Sigmoid colon (tissue), 7 donors: ENCODE measurements at places on chromosomes 3 and 15. TPM values are rescaled to one million over a fixed set of nuclear protein-coding genes. Genes with fewer than 3 reads are reported as not detected.

GRCh38 chr3:13420831-13421765 is 976 bp upstream of the NUP210 start:
- DNase-seq, result no peak

DNA sequence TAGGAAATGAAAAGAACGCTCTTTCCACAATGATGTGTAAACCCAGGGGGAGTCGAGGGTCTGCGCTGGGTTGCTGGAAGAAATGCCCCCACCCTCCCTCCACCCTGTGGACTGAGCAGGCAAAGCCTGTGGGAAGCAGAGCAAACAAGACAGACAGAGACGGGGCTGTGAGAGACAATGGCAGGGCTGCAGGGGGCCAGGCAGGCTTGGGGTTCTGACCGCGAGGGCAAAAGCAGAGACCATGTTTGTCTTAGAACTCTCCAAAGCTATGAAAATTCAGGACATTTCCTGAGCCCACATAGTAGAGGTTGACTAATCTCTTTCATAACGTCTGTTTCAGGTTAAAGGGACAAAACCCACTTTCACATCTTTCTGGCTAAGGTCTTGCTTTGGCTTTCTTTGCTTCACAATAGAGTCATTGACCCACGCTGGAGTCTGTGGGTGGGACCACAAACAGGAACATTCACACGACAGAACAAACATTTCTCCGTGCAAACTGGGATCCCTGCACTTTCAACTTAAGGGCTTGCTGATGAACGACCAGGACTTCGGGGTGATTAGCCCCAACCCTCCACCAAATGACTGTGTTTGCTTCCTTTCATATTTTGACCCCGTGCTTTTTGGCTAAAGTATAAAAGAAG is 156.0 kb upstream of the TPM1 start:
- DNase-seq, result no peak

GRCh38 chr15:90030376-90030775 is 29.3 kb downstream of the ZNF710 start:
- peak; percentile 58 for DNase-seq

DNA sequence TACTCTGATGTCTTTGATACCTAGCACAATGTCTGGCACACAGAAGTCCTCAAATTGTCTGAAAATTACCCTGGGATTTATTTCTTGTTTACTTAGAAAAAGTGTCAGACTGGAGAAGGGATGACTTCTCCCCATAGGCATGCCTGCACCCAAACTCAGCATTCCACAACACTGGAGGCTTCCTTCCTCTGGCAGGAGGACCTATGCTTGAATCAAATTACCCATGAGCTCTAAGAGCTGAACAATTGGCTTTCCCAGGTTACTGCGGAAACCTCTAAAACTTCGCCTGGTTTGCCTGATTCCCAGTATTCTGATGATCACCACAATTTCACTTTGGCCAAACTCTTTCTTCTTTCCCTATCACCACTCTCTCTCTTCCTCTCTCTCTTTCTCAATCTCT is 217.4 kb downstream of the DIPK2A start:
- no peak for DNase-seq

DNA sequence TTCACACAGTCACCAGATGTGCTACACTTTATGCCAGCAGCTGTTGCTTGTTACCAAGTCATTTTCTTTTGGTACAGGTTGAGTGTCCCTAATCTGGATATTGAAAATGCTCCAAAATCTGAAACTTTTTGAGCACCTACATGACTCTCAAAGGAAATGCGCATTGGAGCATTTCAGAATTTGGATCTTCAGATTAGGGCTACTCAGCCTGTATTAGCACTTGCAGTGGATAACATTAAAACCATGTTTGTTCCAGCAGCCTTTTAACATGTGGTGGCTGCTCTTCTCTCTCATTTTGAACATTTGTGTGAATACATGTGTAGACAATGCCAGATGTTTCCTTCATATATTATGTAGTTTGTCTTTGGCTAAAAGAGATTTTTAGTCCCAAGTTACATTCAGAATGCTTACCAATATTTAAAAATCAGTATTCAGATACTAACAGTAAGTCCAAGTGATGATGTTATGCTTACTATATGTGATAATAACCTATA is 230.9 kb upstream of the UBE2E1 start:
- no peak for DNase-seq

- no peak for DNase-seq
Measured at GRCh38 chr3:188580659-188581058, 426.7 kb downstream of the LPP start.

GRCh38 chr3:151276038-151276686 is 2.2 kb downstream of the P2RY14 start:
- DNase-seq, result no peak

- DNase-seq, result no peak
Measured at GRCh38 chr3:187983484-187984124, 170.4 kb upstream of the LPP start.

- DNase-seq, result no peak
Measured at GRCh38 chr15:80856400-80856799, 77.2 kb downstream of the CEMIP start.

DNA sequence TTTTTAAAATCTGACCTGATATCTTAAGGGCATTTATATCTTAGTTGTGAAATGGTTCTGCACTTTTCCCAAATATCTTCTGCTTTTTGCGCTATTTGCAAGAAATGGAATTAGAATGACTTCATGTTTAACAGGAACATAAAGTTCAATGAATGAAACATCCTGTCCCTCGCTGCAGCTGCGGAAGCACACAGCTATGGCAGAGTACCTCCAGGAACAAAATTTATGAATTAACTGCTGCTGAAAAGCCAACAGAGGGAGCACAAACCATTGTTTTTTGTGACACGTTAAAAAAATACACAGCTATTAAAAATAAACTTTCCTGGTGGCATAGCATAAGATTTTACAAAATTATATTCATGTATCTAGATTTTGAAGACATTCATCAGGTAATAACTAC is 404.4 kb upstream of the MDFIC2 start:
- DNase-seq, result peak; percentile 72

DNA sequence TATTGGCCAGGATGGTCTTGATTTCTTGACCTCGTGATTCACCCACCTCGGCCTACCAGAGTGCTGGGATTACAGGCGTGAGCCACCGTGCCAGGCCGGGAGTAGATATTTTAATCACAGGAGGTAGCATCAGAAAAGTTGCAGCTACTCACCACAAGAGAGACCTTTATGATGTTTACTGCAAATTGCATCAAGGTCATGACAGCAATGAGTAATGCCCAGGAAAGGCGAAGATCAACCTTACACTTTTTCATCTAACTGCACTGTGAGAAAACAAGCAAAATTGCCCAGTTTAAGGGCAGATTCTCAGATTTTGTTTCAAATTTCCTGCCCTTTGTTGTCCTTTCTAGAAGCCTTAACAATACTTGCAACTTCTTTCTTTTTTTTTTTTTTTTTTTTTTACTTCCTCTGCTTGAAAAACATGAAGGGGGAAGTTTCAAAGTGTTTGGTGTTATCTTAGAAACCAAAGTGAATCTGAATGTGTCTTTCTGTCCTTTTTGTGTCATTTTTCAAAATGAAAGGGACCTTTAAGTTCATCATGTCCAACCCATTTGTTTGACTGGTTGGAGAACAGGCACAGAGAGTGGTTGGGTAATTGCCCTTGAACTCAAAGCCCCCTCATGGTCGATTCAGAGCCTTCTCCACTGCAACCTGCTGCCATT is 25.0 kb downstream of the TGFBR2 start:
- no peak for DNase-seq

The PLCB2 gene
- 7.2 TPM for total RNA-seq

The VEPH1 gene
- not detected for total RNA-seq

The FILIP1L gene
- total RNA-seq, result 93.3 TPM

The DNAJA4 gene
- 11.4 TPM for total RNA-seq
